EL (cell line): ENCODE measurements at places on chromosomes 3 and 15.

DNA sequence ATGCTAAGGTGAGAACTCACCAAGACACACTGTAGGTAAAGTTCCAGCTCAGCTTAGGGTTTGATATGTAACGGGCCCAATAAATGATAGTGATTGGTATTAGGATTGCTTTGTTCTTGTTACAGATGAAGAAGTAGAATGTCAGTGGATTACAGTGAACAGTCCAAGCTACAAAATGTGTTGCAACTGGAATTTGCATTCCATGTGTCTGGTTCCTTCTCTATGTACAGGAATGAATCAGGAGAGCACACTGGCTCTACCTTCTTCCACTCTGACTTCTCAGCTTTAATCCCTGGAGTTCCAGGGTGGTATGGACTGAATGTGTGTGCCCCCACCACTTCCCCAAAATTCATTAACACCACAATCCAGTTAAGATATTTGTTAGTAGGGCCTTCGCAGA is 730.4 kb upstream of the CFAP20DC start:
- no peak for DNase-seq

DNA sequence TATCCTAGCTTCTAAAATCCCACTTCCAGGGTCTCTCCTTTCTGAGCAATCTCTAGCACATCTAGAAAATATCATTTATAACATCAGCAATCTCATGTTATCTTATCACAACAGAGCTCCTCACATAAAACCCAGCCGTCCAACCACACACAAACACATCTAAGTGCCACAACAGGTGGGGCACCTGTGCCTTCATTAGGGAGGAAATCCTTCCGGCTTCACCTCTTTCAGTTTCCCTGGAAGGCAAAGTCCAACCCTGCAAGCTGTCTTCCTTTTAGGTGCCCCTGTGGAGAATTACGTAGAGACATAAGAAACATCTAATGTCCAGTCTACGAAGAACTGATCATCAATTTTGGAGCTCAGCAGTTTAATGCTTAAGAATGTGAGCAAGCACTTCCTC is 1.6 kb downstream of the ZDHHC3 start:
- no peak for DNase-seq

DNA sequence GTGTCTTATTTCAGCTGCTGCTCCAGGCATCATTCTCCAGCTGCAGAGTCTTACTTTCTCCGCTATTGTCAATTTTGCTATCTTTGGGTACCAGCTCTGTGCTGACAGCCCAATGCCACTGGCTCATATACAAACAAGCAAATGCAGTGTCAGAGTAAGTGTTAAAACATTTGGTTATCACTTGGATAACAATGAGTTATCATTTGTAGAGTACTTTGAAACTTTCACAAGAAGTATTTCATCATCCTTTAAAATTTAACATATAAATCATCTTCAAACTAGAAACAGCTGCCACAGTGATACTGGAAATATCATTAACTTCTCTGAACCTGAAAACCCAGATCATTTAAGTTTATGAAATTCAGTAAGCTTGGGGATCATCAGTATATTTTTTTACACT is 13.8 kb downstream of the TSPAN3 start:
- no peak for DNase-seq

- DNase-seq: no peak
Observed at GRCh38 chr3:71078723-71079525, 504.6 kb downstream of the FOXP1 start.

DNA sequence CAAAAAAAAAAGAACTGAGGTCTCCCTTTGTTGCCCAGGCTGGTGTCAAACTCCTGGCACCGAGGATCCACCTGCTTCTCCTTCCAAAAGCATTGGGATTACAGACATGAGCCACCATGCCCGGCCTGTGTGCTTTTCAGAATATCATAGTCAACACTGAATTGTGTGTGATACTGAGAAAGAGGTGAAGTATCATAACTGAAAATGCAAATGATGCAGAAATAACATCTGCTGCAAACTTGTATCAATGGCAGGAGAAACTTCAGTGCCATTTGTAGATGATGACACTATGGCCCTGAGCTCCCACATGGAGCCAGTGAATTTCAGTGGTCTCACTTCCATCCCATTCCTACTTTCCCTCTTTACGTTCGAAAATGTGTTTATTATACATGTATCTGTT is 21.9 kb downstream of the IL12A start:
- DNase-seq: no peak

GRCh38 chr15:36907295-36907694 is 193.1 kb downstream of the MEIS2 start:
- DNase-seq: no peak
